Activated naive CD4-positive, alpha-beta T cell treated with Interleukin-2 at 50 U/mL for 16 hours (primary cell): ENCODE measurements at places on chromosomes 7 and 10.

DNA sequence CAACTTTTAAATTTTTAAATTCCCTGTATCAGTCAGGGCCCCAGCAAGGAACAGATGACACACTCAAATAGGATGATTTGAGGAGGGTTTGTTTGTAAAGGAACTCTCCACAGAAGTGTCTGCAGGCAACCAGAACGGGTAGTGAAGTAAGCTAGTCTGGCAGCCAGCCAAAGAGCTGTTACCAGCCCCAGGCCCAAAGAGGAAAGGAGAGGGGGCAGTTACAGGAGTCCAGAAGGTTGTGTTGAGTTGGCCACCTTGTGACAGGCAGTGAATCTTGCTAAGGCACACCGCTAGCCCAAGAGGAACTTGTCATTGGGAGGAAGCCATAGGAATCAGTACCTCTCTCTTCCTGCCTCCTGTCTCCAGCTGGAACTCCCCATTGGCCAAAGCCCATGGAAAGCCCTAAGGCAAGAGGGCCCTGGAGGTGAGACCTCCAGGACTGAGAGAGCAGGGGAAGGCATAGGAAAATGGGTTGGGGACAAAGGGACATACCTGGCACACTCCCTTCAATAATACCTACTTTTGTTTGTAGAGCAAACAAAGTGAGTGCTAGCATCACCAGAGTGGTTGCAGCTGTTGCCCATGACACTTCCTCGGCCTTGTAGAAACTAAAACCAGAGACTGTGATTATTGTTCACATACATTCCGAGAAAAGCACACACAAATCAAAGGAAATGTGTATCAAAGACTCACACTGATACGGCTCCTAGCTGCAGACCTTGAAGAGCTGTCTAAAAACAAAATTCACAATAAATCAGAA lies 25.4 kb upstream of the GATAD1 start:
- DNase-seq: no peak

DNA sequence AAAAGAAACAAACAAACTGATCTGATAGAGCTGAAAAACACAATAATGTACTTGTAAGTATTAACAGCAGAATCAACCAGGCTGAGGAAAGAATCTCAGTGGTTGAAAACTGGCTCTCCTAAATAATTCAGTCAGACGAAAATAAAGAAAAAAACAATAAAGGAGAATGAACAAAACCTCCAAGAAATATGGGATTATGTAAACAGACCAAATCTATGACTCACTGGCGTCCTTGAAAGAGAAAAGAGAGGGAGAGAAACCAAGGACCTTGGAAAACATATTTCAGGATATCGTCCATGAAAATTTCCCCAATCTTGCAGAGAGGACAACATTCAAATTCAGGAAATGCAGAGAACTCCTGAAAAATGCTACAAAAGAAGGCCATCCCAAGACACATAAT lies 62.9 kb downstream of the FBXL13 start:
- no peak for DNase-seq

- no peak for DNase-seq
Observed at GRCh38 chr7:38476764-38477163, 154.4 kb downstream of the AMPH start.

- no peak for DNase-seq
Observed at GRCh38 chr10:133231946-133232574, 2.0 kb downstream of the UTF1 start.

- DNase-seq: no peak
Observed at GRCh38 chr7:44272456-44272855, 52.9 kb downstream of the CAMK2B start.

- DNase-seq: no peak
Observed at GRCh38 chr10:67965456-67965855, 81.0 kb downstream of the SIRT1 start.

DNA sequence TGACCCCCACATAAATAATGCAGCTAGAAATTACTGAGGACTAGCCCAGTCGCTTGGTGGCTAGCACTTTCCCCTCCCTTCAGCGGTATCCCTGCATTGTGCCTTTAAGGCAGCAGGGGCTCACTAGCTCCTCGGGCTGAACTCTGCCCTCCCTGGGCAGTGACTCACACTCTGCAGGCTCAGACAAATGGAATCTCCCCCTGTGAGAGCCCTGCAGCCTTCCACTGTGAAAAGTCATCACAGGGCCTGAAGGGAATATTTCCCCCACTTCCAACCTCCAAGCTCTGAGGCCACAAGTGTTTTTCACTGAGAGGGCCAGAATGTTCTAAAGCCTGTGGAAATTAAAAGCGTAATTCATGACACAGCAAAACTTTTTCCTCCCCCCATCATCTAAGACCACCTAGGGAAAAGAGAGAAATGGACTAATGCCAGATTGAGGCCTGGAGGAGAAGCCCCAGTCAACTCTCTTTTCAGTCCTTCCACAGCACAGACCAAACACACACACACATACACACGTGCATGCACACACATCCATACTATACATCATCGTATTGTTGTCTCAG lies 93.6 kb upstream of the COL1A2 start:
- no peak for DNase-seq

DNA sequence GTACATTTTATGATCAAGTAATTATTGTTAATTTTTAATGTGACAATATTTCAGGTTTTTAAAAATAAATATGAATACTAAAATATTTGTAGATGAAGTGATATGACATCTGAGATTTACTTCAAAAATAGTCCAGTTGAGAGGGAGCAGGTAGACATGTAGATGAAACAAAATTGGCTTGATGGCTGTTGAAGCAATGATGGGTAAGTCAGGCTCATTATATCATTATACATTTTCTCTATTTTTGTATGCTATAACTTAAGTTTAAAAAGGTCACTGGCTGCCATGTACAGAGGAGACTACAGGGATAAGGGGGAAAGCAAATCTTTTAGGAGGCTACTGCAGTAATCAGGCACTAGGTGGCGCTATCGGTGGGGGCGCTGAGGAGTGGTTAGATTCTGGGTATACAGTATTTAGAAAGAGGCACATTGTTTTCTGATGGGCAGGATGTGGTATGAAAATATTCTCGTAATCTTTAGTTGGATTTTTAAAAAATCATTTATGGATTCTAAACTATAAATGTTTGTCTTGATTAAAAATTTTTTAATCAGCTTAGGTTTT lies 189.8 kb upstream of the IMMP2L start:
- peak; percentile 52 for DNase-seq

GRCh38 chr7:36372156-36372555 lies 17.5 kb upstream of the ANLN start:
- DNase-seq: no peak

DNA sequence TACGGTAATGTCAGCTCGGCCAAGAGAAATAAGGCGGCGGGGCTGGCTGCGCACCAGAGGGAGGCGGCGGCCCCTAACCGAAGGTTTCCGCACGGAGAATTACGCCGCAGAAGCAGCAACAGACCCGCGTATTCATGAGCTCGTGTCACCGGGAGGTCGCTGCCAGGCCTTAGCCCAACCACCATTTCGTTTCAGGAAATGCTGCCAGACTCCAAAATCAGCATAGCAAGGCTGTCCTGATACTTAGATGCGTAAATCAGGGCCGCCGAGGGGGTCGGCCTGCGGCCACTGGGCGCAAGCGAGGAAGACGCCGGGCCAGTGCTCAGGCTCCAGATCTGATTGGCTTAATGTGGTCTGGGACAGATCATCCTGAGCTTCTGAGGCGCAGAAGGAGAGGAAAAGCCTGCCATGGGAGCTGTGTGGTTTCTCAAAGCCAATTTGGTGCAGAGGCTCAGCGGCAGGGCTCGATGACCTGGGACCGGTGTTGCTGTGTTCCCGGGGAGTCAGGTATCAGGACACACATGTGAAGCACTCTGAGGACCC lies 247.9 kb downstream of the BAMBI start:
- no peak for DNase-seq

DNA sequence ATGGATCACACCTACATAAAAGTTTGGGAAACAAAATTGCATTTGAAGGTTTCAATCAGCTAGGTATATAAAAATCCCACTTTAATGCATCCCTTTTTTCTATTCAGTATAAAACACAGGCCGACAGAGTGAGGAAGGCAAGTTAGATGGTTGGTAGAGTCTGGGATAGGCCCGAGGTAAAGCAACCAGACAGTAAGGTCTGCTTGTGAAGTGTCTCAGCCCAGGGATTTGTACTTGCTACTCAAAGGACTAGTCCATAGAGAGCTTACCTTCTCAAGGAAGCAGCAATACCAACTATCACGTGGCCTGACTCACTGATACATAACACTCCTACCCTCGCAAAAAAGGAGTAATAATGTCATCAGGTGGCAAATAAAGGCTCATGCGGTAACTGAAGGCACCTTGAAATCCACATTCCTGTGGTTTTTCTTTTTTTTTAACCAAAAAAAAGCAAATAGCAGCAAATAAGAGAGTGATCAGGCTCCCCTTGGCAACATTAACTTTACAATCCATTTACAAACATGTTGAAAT lies 56.2 kb upstream of the ATP6V0A4 start:
- DNase-seq: no peak

- no peak for DNase-seq
Observed at GRCh38 chr7:107934991-107935770, 44.2 kb downstream of the DLD start.

DNA sequence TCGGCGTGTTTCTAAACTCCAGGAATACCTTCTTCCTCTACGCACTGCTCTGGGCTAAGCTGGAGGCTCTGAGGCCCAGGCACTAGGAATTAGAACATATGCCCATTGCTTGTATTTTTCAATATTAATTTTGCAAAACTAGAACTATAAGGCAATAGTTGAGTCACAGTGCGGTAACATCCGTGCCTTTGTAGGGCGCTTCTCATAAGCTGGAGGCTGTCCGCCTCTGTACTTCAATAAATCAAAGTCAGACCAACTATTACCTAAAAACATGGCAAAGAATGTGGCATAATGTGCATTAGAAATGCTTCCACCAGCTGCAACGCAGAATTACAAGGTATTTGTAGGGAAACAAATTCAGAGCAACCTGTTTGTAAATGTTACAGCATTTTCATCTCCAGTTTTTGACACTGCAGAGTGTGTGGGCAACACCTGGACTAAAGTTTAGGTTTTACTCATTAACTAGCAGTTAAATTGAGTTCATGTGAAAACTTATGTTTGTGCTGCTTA lies 440 bp upstream of the MINDY3 start:
- no peak for DNase-seq

DNA sequence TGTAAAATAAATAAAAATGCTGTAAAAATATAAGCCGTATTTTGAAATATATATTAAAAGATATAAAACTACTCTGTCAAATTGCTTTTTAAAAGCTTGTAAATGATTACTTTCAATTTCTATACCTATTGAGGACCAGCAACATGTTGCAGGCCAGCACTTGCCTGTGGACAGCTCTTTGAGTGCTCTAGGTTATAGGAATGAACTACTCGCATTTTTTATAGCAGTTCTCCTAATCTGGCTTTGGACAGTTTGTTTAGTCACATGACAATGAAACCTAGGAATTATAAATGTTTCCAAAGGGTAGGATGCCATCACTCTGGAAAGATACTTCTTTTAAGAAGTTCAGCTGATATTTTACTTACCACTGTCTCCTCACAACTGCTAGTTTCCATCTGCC lies 117.7 kb upstream of the PTPRZ1 start:
- no peak for DNase-seq

DNA sequence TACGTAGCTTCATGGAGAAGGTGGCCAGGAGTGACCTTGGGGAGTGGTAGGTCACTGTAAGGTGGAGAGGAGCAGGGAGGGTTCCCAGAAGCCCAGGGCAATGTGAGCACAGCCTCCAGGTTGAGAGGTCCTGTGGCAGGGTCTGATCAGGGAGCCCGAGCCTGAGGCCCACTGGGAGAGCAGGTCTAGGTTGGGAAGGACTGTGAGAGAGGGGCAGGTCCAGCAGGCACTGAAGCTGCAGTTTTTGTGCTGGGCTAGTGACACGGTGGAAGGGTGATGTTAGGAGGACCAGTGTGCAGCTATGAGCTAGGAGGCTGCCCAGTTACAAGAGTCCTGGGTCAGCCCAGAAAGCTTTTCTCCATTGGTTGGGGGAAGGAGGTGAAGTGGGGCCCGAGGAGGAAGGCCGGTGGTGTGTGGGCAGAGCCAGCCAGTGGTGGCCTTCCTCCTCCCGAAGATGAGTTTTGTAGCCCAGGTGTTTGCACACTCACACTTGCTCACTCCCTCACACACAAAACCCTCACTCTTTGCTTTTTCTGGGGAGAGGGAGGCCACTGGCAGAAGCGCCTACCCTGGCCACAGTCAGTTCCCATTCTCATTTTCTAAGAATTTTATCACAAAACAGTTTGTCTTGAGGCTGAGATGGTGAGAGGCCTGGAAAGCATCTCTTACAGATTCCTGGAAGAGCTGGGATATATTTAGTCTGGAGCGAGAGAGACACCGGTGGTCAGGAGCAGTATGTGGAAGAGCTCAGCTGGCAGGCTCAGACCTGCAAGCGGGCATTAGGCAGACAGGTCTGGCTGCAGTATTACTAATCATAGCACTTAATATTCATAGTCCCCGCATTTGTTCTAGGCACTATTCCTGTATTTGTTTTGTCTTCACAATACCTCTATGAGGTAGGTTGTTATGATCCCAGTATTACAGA lies 57.1 kb downstream of the ZNF467 start:
- no peak for DNase-seq

DNA sequence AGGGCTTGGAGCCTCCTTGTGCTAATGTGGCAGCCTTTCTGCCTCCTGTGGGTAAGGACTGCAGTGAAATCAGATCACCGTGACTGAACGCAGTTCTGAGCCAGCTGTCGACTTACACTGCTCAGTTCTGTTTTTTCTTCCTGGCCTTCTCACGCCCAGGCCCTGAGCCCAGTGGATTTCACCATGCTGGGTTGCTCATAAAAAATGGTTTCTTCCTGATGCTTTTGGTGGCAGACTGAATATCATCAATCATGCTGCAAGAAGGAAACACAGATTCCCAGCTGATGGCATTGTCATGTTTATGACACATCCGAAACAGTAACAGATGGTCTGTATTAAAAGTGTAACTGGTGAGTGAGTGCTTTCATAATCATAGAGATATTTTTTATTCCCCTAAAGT lies 389.6 kb downstream of the GALNT17 start:
- no peak for DNase-seq

DNA sequence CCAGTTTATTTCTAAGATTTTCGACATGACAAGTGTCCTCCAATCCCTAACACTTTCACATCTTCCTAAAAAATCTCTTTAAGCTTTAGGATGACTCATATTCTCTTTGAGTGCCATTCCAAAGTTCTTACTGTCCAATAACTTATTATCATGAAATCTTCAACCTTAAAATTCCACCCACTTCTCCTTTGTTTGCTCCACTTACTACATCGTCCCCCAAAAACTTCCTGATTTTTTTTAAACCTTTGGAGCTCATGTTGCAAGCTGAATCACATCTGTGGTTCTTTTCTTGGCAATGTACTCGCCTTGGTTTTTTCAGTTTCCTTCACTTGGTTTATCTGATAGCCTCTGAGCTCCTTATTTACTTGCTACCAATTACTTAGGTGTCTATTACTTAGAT lies 39.2 kb upstream of the JCAD start:
- DNase-seq: no peak

- no peak for DNase-seq
Observed at GRCh38 chr7:96308253-96308949, 13.5 kb downstream of the SLC25A13 start.
